ENCODE measurements at places on chromosomes 6 and 20.
A peak's percentile ranks its signal among the peaks of the same experiment; 100 is the strongest.

GRCh38 chr20:48777005-48777404 lies 50.8 kb downstream of the PREX1 start:
- DNase-seq, result no peak

GRCh38 chr6:161917645-161918044 lies 643.8 kb upstream of the AGPAT4 start:
- DNase-seq, result peak; percentile 33

GRCh38 chr6:50829898-50830444 lies 11.3 kb downstream of the TFAP2B start:
- DNase-seq, result no peak

GRCh38 chr6:106609699-106610098 lies 19.6 kb downstream of the RTN4IP1 start:
- DNase-seq, result no peak

Data from fibroblast of skin of right quadriceps (primary cell).